ENCODE measurements at places on chromosomes 6 and 20.

DNA sequence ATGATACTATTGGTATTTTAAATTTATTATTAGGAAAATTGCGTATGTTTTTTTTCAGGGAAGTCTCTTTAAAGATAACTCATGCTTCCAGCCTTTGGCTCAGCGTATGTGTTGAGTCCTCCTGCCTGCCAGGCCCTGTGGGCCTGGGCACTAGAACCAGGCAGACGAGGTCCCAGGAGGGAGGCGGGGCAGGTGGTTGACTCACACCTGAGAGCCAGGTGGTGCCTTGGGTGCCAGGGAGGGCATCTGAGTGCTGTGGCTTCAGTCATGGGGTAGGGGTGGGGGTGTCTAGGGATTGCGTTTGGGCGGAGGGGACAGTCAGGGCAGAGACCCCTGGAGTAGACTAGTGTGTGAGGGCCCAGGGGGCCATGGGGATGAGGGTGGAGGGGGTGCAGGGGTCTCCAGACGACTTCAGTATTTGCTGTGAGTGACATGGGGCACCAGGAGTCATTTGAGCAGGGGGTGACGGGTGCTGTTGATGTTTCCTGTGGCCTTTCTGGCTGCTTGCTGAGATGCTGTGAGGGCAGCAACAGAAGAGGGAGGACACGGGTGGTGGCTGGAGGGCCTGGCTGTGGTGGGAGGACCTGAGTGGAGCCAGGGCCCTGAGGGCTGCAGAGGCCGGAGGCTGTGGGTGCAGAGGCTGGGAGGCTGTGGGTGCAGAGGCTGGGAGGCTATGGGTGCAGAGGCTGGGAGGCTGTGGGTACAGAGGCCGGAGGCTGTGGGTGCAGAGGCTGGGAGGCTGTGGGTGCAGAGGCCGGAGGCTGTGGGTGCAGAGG, 14.8 kb upstream of the ADRM1 start:
- no peak for DNase-seq

DNA sequence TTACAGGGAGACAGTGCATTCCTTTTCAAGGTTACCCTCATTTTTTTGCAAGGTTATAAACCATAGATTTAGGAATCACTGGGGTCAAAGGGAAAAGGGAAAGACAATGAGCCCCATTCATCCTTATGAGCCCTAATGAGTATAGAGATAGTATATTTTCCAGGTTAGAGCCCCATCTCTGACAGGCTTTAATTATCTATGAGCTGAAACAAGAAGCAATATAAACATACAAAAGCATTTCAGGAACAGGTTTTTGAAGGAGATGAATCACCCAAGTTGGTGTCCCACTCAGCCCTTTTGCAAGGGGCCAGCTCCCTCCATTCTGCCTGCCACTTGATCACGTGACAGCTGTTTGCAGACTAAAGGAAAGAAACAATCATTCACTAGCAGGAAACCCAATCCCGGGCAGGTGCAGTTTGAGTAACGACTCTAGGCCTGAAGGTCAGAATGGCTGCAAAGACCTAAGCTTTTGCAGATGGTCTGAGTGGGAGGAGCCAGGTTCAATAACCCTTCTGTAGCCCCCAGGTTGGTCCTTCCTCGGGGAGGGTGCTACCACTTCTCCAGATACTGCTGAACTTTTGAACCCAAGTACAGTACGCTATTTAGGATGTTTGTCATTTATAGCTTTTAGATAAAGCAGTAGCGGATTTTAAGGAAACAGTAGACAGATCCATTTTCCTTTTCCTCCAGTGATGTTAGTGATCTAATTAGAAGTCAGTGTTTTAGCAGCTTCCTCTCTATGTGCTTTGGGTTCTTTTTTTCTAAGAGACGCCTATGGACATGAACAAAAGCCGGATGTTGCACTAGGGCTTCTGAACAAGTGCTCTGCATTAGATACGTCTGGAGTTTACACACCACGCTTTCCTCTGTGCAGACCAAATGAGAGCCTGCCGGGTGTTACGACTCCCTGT, 253.2 kb downstream of the SOX4 start:
- DNase-seq: peak; percentile 4

DNA sequence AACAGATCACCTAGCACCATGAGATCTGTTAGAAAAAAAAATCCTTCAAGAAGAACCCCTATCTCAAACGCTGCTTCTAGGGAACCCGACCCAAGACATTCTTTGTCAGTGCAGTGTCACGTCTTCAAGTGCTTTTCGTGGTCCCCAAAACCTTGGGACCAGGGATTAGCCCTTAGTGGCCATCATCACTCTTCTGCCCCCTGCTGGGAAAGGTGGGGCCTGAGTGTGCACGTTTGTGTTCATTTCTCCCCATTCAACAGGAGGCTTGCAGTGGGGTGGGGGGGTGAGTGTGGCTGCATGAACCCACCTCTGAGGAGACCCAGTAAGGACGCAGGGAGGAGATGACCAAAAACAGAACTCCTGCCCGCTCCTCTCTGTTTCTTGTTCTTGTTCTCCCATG, 218.2 kb upstream of the RNF24 start:
- no peak for DNase-seq

- no peak for DNase-seq
Observed at GRCh38 chr20:25360631-25361286, 29.9 kb downstream of the ABHD12 start.

DNA sequence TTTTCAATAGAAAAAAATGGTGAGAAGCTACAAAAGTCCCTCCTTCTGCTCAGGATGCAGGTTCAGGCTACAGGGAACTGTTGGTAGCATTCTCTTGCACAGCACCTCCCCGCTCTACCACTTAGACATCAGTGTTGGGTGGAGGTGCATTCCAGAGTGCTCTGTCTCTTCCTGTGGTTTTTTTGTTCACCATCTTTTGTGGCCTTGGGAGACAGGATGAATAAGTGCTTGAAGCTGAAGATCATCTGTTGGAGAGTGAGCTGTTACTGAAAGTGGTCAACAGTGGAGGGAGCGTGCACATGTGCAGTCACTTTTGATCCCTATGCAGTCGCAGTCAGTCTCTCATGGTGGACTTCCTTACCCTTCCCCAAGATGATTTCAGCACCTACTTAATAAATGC, 16.6 kb upstream of the BTBD3 start:
- DNase-seq: peak; percentile 83

DNA sequence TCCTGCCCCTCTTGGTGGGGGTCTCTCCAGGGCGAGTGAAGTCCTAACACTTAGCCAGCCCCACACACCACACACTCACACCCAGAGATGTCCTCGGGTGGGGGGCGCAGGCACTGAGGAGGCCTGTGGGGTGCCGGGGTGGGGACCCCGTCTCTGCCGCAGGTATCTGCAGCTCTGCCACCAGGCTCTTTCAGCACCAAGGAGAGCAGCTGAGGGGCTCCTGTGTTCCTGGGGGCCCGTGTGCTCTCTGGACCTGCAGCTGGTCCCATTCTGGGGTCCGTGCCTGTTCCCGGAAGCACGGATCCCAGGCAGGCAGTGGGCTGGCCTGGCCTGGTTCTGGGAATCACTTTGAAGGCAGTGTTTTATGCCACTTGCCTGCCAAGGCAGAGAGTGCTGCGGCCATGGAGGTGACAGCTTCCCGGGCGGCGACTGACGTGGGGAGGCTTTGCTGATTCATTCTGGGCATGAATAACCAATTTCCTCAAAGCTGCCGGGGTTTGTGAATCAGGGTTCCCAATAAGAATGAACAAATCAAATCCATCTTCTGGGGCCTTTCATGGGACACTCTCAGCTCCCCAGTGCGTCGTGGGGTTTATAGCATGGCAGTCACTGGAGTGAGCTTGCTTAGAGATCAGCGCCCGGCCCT, 54.4 kb upstream of the SLCO4A1 start:
- no peak for DNase-seq

GRCh38 chr6:135631821-135632220, 134.3 kb upstream of the AHI1 start:
- no peak for DNase-seq

DNA sequence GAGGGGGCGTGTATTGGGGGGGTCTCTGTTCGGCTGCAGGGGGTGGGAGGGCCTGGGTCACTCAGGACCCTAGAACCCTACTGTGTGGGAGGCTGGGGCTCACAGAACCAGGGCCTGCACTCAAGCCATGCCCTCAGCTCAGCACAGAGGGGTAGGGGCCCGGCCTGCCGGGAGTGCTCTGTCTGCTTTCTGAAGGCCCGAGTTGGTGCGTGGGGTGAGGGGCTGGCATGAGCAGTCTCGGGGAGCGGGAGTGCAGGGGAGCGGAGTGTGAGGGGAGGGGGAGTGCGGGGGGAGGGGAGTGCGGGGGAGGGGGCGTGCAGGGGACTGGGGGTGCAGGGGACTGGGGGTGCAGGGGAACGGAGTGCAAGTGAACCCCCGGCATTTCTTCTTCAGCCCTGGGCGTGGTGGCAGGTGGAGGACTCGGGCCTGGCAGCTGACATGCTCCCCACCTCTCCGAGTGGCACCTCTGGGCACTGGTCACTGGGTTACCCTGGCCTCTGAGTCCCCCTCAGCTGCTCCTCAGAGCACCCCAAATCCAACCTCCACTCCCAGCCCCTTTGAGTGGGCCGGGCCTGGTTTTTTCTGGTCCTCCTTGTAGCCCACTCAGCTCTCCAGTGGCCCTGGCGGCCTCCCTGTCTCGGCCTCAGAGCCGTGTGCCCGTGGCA, 1.0 kb downstream of the COL20A1 start:
- DNase-seq: no peak

DNA sequence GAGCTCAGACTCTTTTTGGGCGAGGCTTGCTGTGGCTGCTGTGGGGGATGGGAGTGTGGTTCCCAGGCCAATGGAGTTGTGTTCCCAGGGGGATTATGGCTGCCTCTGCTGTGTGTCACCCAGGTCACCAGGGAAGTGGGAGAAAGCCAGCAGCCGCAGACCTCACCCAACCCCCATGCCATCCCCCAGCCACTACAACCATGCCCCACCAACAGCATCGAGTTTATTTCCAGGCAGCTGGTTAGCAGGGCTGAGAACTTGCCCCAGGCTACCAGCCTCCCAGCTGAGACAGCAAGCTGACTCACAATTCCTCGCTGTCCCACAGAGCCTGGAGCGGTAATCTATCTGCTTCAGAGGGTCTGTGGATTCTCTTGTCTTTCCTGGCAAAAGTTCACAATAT, 331.7 kb downstream of the FRK start:
- DNase-seq: no peak

DNA sequence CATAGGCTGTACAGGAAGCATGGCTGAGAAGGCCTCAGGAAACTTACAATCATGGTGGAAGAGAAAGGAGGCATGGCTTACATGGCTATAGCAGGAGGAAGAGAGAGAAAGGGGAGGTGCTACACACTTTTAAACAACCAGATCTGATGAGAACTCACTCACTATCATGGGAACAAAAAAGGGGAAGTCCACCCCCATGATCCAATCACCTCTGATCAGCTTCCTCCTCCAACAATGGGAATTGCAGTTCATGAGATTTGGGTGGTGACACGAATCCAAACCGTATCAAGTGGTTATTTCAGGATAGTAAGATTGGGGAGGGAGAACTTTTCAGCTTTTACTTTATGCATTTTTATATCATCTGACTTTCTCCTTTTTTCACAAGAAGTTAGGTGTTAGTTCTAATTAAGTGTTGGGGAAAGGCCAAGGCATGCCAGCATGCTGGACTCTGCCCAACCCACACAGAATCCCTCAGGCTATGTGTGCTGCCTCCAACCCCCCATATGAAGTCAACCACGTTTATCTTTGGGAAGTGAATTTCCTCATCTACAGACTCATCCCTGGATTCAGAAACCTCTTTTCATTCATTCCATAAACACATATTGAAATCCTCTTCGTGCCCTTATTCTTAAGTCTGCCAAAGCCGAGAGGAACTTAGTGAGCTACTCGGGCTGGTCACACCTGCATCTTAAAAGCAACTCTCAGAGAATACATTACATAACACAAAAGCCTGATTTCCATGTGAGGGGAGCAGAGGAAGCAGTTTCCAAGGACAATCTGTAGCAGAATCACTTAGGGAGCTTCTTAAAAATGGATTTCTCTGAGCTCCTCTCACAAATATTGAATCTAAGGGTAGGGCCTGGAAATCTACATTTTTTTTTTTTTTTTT, 16.7 kb upstream of the CLIC5 start:
- no peak for DNase-seq

DNA sequence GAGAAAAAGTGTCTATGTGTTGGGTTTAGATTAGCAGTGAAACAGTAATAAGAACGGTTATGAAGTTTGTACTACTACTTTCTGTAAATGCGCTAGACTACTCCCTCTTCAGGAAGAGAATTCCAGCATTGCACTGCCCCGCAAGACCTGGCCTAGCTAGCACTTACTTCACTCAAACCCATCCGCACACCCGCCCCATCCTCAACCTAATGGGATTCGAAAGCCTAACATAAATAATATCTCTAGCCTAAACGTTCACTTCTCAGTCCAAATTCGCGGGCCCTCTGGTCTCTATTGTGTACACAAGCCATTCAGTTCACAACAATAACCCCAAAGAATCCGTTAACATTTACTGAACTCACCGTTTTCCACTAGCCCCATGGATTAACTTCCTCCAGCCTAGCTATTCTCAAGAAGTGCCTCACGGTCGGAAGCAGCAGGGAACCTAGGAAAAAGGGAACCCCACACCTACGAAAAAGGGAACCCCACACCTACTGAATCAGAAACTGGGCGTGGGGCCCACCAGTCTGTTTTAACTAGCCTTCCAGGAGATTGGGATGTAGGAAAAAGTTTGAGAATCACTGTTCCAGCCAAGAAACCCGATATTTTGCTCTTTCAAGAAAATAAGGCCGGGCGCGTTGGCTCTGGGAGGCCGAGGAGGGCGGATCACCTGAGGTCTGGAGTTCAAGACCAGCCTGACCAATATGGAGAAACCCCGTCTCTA, 45.4 kb upstream of the BTN3A2 start:
- no peak for DNase-seq

DNA sequence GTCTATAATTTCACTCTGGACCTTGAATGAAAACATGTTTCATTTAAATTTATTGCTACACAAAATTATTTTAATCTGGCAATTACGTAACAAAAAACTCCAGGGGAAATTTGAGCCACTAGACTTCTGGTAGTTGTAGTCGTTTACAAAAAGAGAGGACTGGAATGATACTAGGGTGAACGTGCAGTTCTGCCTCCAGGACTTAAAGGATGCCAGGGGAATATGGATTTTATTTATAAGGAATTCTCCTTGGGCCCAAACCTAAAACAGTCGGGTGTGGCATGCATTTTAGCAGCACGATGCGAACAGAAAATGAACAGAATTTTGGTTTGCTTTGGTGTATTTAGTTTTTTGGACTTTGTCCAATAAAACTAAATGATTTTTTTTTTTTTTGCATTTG, 76.9 kb downstream of the PRL start:
- DNase-seq: no peak

- peak; percentile 37 for DNase-seq
Observed at GRCh38 chr20:23477223-23477622, 13.7 kb upstream of the CST8 start.

GRCh38 chr20:13317439-13317838, 96.4 kb downstream of the ISM1 start:
- no peak for DNase-seq

GRCh38 chr6:113854531-113855499, 2.3 kb upstream of the MARCKS start:
- DNase-seq: peak; percentile 43

GRCh38 chr20:43564993-43565757, 6.3 kb downstream of the SGK2 start:
- DNase-seq: no peak

Data from SW480 (cell line).